ENCODE measurements at places on chromosomes 2 and 18.
A peak's percentile ranks its signal among the peaks of the same experiment; 100 is the strongest.

- DNase-seq = no peak
Measured at GRCh38 chr2:164745012-164745797, 96.4 kb downstream of the COBLL1 start.

- DNase-seq = no peak
Measured at GRCh38 chr2:592737-593136, 84.5 kb downstream of the TMEM18 start.

DNA sequence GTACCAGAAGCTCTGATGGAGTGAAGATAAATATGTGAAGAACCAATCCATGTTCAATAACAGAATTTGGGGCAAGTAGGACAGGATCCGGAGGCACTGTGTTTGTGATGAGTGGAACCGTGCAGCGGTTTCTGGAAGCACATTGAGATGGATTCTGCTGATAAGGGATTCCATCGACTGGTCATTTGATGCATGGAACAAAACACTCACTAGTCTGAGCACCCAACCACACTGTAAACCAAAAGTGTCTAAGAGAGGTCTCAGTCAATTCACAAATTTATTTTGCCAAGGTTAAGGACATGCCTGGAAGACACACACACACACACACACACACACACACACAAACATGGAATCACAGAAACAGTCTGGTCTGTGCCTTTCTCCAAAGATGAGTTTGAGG, 459.5 kb downstream of the FBXO15 start:
- no peak for DNase-seq

- DNase-seq = no peak
Measured at GRCh38 chr2:11610624-11611242, 59.3 kb downstream of the NTSR2 start.

GRCh38 chr2:216349366-216349765, 22.9 kb downstream of the MARCHF4 start:
- no peak for DNase-seq

DNA sequence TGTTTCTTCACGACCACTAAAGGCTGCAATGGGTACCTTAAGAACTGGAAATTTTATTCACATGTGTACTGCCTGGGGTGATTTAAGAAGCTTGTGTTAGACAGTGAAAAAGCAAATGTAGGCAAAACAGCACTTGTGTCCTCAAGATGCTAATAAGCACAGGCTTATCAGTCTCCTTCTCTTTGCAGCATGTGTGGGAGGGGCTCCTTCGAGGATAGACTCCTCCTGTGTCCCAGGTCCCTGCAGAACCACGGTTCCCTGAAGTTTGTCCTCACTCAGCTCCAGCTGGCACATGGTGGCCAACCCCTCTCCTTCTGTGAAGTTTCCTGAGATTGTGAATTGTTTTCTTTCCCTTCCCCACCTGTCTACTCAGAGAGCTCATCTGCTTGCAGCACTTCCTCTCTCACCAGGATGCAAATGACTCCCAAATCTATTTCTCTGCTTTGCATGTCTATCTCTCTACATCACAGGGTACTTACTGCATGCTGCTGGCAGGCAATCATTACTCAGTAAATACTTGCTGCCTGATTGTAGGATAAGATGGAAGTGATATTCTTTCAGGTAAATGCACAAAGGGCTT, 589.6 kb upstream of the KLHL29 start:
- no peak for DNase-seq

DNA sequence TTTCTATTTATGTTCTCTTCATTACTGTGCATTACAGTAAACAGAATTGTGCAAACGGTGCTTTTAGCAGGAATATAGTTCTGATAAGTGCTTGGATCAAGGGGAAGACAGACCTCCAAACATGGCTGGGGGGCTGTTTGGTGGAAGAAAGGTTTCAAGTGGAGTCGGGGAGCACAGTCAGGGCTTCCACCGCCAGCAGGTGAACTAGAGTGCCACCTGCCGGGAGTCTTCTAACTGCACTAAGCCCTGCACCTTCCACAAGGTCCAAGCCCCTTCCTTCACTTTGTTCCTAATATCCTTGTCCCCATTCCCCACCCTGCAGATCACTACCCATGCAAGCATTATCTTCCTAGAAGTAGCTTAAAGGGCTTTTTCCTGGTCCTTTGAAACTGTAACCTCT, 11.1 kb downstream of the ONECUT2 start:
- DNase-seq = no peak

GRCh38 chr2:12824778-12825379, 108.1 kb downstream of the TRIB2 start:
- DNase-seq = no peak

DNA sequence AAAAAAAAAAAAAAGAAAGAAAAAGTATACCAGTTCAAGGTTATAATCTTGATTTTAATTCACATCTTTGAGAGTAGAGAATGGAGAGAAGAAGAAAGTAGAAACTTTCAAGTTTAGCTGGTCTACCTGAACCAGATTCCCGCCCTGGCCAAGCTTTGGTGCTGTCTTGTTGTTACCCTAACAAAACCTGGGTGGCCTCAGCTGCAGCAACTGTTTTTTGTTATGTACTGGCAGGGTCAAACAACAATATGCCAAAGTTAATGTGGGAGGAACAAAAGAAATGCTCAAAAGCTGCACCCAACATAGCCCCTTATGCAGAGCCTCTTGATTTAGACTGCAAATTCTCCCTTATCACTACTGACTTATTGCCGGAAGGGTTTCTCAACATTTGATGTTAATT, 165.3 kb upstream of the TFPI start:
- DNase-seq = no peak

GRCh38 chr18:12639990-12640880, 17.7 kb downstream of the SPIRE1 start:
- no peak for DNase-seq

DNA sequence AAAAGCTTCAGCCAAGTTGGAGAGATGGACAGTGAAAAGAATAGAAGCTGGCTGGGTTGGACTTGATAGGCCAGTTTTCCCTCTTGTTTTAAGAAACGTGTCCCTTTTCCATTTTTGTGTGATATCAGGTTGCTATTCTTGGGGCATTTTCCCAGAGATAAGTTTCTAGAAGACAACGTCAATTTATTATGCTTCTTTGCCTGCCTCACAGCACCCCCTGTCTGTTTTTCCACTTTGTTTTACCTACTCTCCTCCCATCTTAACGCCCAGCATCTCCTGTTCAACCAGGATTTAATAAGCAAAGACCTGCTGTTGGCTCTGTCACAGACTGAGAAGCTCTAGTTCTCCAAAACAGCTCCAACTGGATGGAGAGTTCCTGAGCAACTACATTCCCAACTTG, 317.8 kb upstream of the ZNF521 start:
- DNase-seq = no peak

DNA sequence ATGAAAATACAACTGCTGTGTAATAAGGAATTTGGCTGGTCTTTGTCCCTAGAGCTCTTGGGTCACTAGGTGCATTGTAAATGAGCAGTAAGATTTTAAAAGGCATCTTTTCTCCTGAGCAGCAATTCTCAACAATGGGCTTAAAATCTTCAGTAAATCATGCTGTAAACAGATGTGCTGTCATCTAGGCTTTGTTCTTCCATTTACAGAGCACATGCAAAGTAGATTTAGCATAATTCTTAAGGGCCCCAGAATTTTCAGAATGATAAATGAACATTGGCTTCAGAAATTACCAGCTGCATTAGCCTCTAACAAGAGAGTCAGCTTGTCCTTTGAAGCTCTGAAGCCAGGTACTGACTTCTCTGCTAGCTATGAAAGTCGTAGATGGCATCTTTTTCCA, 26.8 kb upstream of the SCRN3 start:
- no peak for DNase-seq

GRCh38 chr2:47003641-47004427, 88.2 kb upstream of the MCFD2 start:
- DNase-seq = no peak

DNA sequence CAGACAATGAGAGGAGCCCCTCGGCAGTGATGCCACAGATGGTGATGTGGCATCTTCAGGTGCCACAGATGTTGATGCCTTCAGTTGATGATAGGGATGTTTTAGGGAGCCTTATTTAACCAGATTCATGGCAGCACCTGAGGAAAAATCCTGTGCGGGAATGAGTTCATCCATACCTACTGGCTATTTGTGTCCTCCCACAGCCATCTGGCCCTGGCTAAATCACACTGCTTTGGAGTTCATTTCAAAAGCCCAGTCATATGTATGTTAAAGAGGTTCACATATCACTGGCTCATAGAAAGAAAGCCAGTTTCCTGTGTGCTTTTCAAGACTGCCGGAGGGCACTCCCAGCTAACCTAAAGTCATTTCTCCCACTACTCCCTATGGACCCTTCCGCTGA, 131.3 kb downstream of the MCFD2 start:
- no peak for DNase-seq

- no peak for DNase-seq
Measured at GRCh38 chr2:200039724-200040650, 84.6 kb downstream of the MAIP1 start.

DNA sequence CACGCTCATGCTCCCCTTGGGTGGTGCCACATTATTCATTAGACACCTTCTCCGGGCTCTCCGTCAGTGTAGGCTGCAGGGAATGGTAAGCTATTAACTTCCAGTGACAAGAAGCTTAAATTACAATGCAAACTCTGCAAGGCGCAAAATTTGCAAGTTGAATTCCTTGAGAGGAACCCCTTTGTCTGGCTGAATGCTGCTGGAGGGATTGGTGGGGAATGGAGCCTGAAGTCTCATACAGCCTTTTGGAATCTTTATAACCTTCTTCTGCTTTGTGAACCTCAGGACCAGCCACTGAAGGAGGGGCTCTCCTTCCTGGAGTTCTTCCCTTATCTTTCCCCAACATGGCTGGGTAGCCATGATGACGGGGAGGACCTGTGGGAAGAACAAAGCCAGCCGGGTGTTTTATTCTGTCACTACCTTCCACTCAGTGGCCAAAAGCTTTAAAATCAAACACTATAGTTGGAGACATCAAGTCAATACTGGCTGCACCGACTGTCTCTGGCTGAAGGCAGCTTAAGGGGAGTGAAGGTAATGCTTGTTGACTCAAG, 220.9 kb upstream of the EPHA4 start:
- DNase-seq = no peak

- no peak for DNase-seq
Measured at GRCh38 chr2:160214461-160215445, 14.7 kb upstream of the ITGB6 start.

DNA sequence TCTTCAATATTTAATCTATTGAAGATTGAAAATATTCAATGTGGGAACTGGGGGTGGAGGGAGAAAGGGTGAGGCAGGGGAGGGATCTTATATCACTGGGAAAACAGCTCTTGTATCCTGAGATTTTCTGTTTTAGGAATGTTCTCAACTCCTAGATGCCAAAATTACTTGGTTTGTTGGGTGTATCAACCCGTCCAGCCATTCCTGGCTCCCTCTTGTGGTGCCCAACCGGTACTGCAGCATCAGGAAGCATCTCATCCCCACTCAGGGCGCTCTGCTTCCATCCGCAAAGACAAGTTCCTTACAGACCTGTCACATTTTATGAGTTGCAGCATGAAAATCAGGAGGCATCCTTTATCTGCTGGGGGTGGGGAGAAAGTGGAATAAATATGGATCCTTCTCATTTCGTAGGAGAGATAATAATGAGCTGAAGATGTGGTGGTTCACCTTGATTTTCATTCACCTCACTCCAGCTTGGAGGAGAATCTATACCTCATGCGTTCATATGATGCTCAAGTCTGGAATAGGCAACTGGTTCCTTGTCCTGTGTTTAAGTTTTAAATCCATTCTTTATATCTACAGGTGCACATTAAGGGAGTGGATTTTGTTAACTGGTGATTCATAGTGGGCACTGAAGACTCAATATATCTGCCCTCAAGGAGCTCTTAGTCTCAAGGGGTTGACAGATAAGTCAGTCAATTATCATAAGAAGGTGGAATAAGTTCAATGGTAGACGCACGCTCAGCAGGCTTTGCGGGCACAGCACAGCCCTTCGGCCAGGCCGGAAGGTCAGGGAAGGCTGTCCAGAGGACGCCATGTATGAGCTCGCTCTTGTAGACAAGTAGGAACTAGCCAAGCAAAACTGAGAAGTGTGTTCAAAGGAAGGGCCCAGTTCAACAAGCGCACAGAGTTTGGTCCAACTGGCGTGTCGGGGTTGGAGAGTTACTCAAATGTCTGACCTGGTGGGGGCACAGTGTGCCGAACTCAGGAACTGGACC, 127.3 kb downstream of the RNF144A start:
- DNase-seq = peak; percentile 72

DNA sequence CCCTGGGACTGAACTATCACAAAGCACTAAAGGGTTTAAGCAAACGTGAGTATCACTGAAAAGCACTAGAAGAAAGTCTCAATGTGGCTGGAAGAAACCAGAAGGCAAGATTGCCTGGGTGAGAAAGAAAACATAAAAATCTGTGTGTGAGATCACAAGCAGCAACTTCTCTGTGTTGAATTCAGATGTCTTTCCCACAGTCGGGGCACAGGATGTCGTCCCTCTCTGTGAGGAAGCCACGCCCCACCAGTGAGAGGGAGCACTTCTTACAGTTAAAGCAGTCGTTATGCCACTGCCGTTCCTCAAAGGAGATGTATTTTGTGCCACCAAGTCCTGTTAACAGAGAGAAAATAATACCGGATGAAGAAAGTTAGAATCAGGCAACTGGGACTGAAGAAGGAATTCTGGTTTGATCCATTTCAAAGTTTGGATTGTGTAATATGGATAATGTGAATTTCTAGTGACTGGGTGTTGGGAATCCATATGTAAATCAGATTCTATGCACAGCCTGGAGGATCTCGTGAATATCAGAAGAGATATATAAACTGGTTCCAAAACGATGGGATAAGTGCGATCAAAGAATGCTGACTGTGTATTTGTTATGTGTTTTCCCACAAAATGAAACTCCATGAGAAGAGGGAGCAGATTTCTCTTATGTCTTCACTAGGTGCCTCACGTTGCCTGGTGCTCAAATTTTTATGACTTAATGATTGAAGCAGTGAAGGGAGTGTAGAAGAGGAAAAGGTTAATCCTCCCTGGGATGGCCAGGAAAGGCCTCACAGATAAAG, 24.0 kb downstream of the C2orf49 start:
- DNase-seq = no peak

DNA sequence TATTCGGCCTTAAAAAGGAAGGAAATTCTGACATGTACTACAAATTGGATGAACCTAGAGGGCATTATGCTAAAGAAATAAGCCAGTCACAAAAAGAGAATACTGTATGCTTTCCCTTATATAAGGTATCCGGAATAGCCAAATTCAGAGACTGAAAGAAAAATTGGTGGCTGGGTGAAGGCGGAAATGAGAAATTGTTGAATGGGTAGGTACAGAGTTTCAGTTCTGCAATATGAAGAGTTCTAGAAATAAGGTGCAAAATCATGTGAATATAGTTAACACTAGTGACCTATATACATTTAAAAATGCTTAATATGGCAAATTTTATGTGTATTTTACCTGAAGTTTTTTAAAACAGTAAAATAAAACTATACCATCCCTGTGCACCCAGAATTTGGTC, 43.1 kb downstream of the RMP24 start:
- DNase-seq = no peak

GRCh38 chr2:216215658-216216390, 106.7 kb downstream of the XRCC5 start:
- no peak for DNase-seq

- peak; percentile 55 for DNase-seq
Measured at GRCh38 chr18:3594760-3595368, 144.9 kb downstream of the TGIF1 start.

- no peak for DNase-seq
Measured at GRCh38 chr18:22219568-22220355, 50.4 kb downstream of the GATA6 start.

- no peak for DNase-seq
Measured at GRCh38 chr2:10389573-10389972, 58.6 kb downstream of the ODC1 start.

All from activated T-cell treated with anti-CD3 and anti-CD28 coated beads, Interleukin-2, amount 50 U/mL, for 24 hours (primary cell).